ENCODE measurements at places on chromosomes 11 and 22.

DNA sequence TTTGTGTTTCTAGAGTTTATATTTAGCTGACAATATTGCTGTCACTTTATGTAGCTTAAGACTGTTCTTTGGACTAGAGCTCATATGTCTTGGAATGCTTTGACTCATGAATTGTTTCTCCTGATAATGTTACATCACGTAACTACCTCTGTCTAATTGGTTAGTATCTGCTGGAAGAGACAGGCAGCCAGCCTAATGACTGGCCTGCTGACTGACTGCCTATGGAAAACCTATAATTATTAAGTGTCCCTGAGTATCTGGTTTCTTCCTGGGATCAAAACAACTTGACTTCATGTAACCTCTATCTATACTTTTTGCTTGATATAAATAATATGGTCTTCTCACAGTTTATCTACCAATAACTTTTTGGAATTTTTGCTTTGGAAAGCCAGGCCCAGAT lies 9.4 kb downstream of the SOX6 start:
- no peak for DNase-seq

- no peak for DNase-seq
Observed at GRCh38 chr11:34314936-34315335, 42.9 kb downstream of the ABTB2 start.

DNA sequence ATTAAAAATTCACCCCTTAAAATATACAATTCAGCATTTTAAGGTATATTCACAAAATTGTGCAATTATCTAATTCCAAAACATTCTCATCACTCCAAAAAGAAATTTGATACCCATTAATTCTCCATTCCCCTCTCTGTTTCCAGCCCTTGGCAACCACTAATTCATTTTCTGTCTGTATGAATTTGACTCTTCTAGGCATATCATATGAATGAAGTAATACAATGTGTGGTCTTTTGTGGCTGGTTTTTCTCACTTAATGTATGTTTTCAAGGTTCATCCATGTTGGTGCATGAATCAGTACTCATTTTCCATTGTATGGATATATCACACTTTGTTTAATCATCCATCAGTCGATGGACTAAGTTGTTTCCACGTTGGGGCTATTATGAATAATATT lies 29.0 kb upstream of the ACCSL start:
- no peak for DNase-seq

GRCh38 chr11:48129697-48130395 lies 86.8 kb upstream of the OR4B1 start:
- DNase-seq = no peak

GRCh38 chr22:22705328-22706100 lies 61.1 kb downstream of the GGTLC2 start:
- no peak for DNase-seq

- no peak for DNase-seq
Observed at GRCh38 chr11:72058416-72059034, 21.8 kb downstream of the NUMA1 start.

DNA sequence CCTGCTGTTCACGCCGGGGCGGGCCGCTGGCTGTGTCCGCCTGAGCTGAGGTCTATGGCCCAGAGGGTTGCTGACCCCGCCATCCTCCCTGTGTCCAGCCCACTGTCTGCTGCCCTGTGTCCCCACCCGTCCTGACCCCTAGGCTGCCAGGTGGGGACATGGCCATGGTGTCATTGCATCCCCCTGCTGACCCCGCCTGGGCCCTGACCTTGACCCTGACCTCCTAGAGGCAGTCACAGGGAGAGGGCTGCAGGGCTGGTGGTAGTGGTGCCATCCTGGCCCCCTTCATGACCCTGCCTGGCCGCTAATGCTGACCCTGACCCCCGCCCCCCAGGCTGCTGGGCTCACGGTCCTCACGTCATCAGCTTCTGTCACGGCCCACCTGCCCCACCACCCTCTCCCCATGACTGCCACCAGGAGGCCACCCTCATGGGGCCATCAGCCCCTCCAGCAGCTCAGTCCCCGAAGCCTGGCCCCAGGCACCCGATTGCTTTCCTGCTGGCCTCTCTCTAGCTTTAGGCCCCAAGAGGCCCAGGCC lies 285.9 kb downstream of the BRD1 start:
- DNase-seq = no peak

GRCh38 chr11:15969281-15969680 lies 387.1 kb downstream of the SOX6 start:
- no peak for DNase-seq

DNA sequence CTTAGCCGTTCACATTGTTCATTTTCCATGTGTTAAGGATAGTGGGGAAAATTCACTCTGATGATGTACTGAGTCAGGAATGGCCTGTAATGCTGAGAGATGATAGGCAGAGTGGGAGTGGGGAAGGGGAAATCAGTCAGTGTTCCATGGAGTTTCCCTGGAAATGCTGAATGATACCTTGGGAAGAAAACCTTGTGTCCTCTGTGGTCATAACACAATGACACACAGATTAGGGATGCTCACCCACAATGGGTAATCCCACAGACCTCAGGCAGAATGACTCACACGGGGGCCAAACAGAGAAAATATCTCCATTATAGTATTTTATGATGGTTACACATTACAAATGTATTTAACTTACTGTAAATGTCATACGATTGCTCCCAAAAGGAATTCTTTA lies 118.0 kb downstream of the SNX19 start:
- no peak for DNase-seq
